Bronchial smooth muscle cell (primary cell): ENCODE measurements at places on chromosomes 7 and 10. TPM values are rescaled to one million over a fixed set of nuclear protein-coding genes. Genes with fewer than 3 reads are reported as not detected.

Gene SEMA3C
- total RNA-seq: 126 and 190 TPM in 2 replicates

Gene C1GALT1
- 4.8 and 9.9 TPM in 2 replicates for total RNA-seq

Gene CFAP58
- total RNA-seq: 0.69 and 1.3 TPM in 2 replicates

Gene MAGI2
- 8.8 and 12.8 TPM in 2 replicates for total RNA-seq

Gene SMC3
- 17.1 and 20.5 TPM in 2 replicates for total RNA-seq

Gene CYP3A7
- total RNA-seq: 0.34 and 1.1 TPM in 2 replicates

Gene PPP1R17
- total RNA-seq: under 0.01 TPM in 1 of 2 replicates, not detected in the other

Gene H2AZ2
- 234 and 253 TPM in 2 replicates for total RNA-seq

Gene MALRD1
- total RNA-seq: 0.16 and 0.60 TPM in 2 replicates

Gene PNLIPRP3
- under 0.01 TPM in 1 of 2 replicates, not detected in the other for total RNA-seq

Gene GOT1
- total RNA-seq: 12.8 and 13.7 TPM in 2 replicates

Gene RAPGEF5
- total RNA-seq: 0.95 and 1.3 TPM in 2 replicates

Gene COBL
- total RNA-seq: not detected in 2 replicates

Gene CALML3
- not detected in 2 replicates for total RNA-seq

Gene C10orf67
- under 0.01 TPM in 1 of 2 replicates, not detected in the other for total RNA-seq

Gene ANKRD2
- total RNA-seq: 0.16 and 4.9 TPM in 2 replicates
